ENCODE measurements at places on chromosomes 2 and 18. TPM values are rescaled to one million over a fixed set of nuclear protein-coding genes. Genes with fewer than 3 reads are reported as not detected.

ROCK1 gene
- polyA plus RNA-seq: 55.8 TPM

CRIM1 gene
- 18.3 TPM for polyA plus RNA-seq

ELOA2 gene
- not detected for polyA plus RNA-seq

CNTNAP5 gene
- polyA plus RNA-seq: 0.19 TPM

ALS2 gene
- 17.8 TPM for polyA plus RNA-seq

CXCR2 gene
- 0.48 TPM for polyA plus RNA-seq

GAL3ST2 gene
- polyA plus RNA-seq: not detected

CNGA3 gene
- 0.79 TPM for polyA plus RNA-seq

TRABD2A gene
- polyA plus RNA-seq: 0.35 TPM

CD207 gene
- 0.26 TPM for polyA plus RNA-seq

NCK2 gene
- 70.4 TPM for polyA plus RNA-seq

ASB18 gene
- not detected for polyA plus RNA-seq

TAF4B gene
- 3.5 TPM for polyA plus RNA-seq

GPBAR1 gene
- polyA plus RNA-seq: 1.9 TPM

COLEC11 gene
- polyA plus RNA-seq: 0.62 TPM

CCDC178 gene
- 1.0 TPM for polyA plus RNA-seq

TMEM178A gene
- not detected for polyA plus RNA-seq

POTEC gene
- not detected for polyA plus RNA-seq

CHRND gene
- polyA plus RNA-seq: 182 TPM

TMEM200C gene
- 4.0 TPM for polyA plus RNA-seq

TEKT4 gene
- not detected for polyA plus RNA-seq

ECEL1 gene
- 0.36 TPM for polyA plus RNA-seq

LAMA3 gene
- polyA plus RNA-seq: 3.2 TPM

ASTL gene
- not detected for polyA plus RNA-seq

SNORC gene
- 0.45 TPM for polyA plus RNA-seq

RAB17 gene
- polyA plus RNA-seq: 1.9 TPM

COL4A3 gene
- polyA plus RNA-seq: 0.27 TPM

ZNF804A gene
- polyA plus RNA-seq: 0.24 TPM

GDF7 gene
- 0.76 TPM for polyA plus RNA-seq

DSC2 gene
- 5.5 TPM for polyA plus RNA-seq

GPR39 gene
- 0.22 TPM for polyA plus RNA-seq

FAM110C gene
- 1.6 TPM for polyA plus RNA-seq

MRO gene
- 0.58 TPM for polyA plus RNA-seq

DUSP19 gene
- 2.4 TPM for polyA plus RNA-seq

CD8B2 gene
- 0.05 TPM for polyA plus RNA-seq

TUBB8B gene
- polyA plus RNA-seq: not detected

UGT1A6 gene
- not detected for polyA plus RNA-seq

FAM124B gene
- polyA plus RNA-seq: 6.6 TPM

TRIM54 gene
- polyA plus RNA-seq: 125 TPM

ZNF521 gene
- 45.0 TPM for polyA plus RNA-seq

FECH gene
- polyA plus RNA-seq: 30.7 TPM

TLX2 gene
- polyA plus RNA-seq: not detected

FZD7 gene
- polyA plus RNA-seq: 27.6 TPM

FARP2 gene
- polyA plus RNA-seq: 38.2 TPM

TEX51 gene
- polyA plus RNA-seq: not detected

IMMT gene
- not detected for polyA plus RNA-seq

CACNB4 gene
- 4.8 TPM for polyA plus RNA-seq

FSHR gene
- polyA plus RNA-seq: not detected

Measured in muscle of arm (tissue), 14 donors.